ENCODE measurements at places on chromosomes 11 and 22.
A peak's percentile ranks its signal among the peaks of the same experiment; 100 is the strongest.

- no peak for DNase-seq
These were observed 713 bp upstream of the ARL14EP start for GRCh38 chr11:30322191-30322590.

DNA sequence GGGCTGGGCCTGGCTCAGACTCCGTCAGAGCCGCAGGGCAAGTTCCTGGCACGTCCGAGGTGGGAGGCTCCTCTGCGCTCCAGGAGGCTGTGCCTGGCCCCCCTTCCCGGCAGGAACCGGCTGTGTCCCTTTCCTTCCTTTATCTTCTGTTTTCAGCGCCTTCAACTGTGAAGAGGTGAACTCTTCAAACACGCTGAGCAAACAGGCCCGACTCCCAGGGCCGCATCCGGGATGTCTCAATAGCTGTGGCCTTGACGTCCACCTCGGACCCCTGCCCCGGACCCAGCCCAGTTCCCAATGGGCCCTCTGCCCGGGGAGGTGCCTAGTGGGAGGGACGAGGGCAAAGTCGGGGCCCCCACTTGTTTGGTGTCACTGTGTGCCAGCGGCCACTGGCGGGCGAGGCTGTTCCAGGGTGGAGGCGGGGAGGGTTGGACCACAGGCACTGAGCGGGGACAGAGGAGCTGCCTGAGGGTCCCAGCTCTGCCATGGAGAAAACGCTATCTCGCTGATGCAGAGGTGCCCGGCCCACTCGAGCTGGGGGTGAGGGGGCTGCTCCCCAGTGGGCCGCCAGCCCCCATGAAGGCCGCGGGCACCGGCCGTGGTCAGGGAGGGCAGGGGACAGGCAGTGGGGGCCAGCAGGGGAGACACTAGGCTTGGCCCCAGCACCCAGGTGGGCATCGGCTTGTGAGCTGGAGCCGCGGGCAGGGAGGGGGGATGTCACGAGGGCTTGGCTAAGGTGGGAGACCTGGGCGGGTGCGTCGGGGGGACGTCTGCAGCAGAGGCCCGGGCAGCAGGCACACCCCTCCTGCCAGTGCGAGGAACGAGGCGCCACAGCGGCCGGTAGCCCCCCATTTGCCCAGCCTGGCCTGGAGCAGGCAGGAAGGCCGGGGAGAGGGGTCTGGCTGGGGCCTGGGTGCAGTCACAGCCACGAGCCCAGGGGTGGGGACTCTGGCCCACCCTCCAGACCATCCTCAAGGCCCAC is 2.7 kb upstream of the MUC5B start:
- no peak for DNase-seq

- peak; percentile 1 for DNase-seq
These were observed 3.5 kb upstream of the KRTAP5-6 start for GRCh38 chr11:1693327-1694063.

DNA sequence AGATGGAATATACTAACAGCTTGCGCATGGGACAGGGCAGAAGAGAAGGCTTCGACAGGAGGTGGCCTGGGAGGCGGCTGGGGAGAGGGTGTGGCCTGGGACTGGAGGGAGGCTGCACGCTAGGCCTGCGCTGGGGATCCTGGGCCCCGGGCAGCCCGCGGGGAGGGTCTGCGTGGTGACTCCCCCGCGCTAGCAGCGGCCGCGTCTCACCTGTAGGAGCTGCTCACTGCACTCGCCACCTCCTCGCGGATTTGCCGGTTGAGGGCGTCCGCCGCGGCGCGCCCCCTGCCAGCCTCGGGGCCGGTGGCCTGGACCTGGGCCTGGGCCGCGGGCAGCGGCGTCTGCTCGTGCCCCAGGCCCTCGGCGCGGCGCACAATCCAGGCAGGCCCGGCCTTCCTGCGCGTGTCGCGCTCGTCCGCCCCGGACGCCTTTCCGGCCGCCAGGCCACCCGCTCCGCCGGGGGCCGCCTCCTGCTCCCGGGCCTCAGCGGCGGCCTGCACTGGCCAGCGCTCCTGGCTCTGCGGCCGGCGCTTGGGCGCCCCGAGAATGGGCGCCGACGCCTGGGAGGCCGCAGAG is 1.5 kb downstream of the MAP6 start:
- DNase-seq, result no peak

- DNase-seq, result no peak
These were observed 250.7 kb upstream of the ARHGAP20 start for GRCh38 chr11:110962921-110963320.

- DNase-seq, result no peak
These were observed 21.6 kb downstream of the SVIP start for GRCh38 chr11:22807855-22808570.

DNA sequence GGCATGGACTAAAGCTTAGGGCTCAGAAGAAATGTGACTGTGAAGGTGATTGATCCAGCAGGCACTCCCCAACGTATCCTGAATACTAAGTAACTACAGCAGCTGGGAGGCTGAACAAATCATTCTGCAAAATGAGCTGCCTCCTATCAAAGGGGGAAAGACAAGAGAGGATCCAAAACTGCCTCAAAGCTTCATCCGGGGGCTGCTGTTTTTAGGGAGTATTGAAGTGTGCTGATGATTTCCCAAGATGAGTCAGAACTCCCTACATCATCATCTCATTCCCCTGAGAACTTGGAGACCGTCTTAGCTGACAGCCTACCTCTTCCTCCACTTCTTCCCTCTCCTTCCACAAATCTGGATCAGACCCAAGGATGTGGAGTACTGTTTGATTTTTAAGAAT is 108.4 kb upstream of the GRAMD1B start:
- no peak for DNase-seq

- no peak for DNase-seq
These were observed 85.3 kb downstream of the GAB2 start for GRCh38 chr11:78332174-78332866.

DNA sequence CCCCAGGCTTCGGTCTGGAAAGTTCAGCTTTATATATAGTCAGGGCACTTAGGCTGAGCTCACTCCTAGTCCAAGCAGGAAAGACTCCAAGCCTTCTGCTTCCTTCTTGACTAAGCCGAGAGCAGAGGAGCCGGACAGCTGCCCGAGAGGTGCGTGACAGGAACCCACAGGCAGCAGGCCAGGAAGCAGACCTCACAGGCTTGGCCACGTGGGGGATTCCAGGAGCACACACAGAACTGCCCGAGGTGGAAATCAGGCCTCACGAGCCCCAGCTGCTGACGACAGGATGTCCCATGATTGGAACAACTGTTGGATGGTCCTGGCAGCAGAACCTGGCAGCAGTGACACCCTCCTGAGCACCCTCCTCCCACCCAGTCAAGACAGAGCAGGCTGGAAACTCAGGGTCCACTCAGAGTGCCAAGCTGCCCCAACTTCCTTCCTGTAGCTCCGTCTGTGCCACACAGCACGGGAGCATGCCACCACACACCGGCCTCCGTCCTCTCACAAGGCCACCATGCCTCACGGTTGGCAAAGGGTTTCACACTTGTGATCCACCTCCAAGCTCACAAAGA is 5.4 kb downstream of the PLA2G6 start:
- no peak for DNase-seq

- DNase-seq, result no peak
These were observed 32.2 kb downstream of the CWC15 start for GRCh38 chr11:94941131-94941530.

DNA sequence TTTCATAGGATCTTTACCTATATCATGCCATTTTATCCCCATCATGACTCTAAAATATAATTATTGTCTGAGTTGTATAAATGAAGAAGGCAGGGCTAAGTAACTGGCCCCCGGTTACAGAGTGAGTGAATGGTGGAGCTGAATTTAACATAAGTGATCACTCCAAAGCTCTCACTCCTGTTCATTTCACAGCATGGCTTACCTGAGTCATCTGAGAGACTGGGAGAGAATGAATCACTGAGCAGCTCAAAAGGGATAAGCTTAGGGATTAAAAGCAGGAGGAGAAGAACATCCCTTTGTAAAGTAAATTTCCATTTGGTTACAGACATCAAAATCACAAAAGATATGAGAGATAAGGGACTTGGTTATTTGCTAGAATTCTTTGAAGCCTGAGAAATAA is 294.0 kb upstream of the CTSC start:
- DNase-seq, result no peak

- DNase-seq, result no peak
These were observed 73.4 kb downstream of the WNT7B start for GRCh38 chr22:45903355-45904135.

- no peak for DNase-seq
These were observed 12.9 kb upstream of the CAT start for GRCh38 chr11:34425867-34426266.

GRCh38 chr11:62694455-62695167 is 5.3 kb upstream of the LRRN4CL start:
- DNase-seq, result no peak

DNA sequence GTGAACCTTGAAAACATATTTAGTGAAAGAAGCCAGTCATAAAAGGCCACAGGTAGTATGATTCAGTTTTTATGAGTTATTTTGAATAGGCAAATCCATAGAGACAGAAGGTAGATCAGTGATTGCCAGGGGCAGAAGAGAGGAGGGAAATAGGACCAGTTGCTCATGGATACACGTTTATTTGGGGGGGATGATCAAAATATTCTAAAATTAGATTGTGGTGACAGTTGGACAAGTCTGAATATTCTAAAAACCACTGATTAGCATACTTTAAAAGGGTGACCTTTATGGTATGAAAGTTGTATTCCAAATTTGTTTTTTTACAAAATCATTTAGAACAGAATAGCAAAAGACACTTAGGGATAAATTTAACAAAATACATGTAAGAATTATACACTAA is 28.6 kb downstream of the QSER1 start:
- DNase-seq, result no peak

GRCh38 chr22:43540529-43540923 is 128.7 kb downstream of the MPPED1 start:
- DNase-seq, result no peak
